Pulmonary artery endothelial cell (primary cell): ENCODE measurements at places on chromosomes 12 and 14.

- no peak for DNase-seq
These were observed 24.0 kb downstream of the DHX37 start for GRCh38 chr12:124964836-124965462.

DNA sequence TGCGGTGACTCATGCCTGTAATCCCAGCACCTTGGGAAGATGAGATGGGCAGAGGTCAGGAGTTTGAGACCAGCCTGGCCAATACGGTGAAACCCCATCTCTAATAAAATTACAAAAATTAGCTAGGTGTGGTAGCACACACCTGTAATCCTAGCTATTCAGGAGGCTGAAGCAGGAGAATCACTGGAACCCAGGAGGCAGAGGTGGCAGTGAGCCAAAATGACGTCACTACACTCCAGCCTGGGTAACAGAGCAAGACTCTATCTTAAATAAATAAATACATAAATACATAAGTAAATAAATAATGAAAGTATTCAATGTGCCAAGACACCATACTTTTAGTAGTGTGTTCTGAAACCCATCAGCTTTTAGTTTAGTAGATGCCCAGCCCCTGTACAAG is 308.1 kb upstream of the FLRT2 start:
- no peak for DNase-seq

- DNase-seq: no peak
These were observed 451.7 kb downstream of the NPAS3 start for GRCh38 chr14:33390335-33390734.

DNA sequence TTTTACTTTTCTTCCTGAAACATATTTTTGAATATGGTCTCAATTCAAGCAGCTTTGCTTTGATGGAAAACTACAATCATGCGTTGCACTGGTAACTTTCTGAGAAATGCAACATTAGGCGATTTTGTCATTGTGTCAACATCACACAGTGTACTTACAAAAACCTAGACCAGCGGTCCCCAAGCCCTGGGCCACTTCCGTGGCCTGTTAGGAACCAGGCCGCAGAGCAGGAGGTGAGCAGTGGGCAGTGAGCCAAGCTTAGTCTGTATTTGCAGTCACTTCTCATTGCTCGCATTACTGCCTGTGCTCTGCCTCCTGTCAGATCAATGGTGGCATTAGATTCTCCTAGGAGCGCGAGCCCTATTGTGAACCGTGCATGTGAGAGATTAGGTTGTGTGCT is 163.7 kb upstream of the NOVA1 start:
- no peak for DNase-seq

GRCh38 chr14:43956741-43957140 is 550.3 kb downstream of the FSCB start:
- no peak for DNase-seq

GRCh38 chr14:62097072-62097471 is 334.9 kb downstream of the SNAPC1 start:
- no peak for DNase-seq

- DNase-seq: no peak
These were observed 18.1 kb upstream of the PHLDA1 start for GRCh38 chr12:76049575-76050251.

DNA sequence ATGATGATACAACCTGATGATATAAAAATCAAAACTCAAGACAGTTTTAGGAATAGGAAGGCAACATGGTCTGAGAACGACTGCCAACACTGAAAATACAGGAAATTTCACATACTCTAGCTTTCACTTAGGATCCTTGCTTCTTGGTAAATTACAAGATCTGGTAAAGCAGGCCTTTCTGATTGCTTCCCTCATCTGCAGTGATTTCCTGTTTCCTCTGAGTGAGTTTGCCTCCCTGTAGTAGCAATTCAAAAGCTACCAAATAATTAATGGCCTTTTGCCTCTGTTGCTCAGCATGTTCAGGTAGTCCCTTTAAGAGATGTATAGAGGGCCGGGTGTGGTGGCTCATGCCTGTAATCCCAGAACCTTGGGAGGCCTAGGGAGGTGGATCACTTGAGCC is 2.0 kb upstream of the IRAK3 start:
- DNase-seq: no peak

DNA sequence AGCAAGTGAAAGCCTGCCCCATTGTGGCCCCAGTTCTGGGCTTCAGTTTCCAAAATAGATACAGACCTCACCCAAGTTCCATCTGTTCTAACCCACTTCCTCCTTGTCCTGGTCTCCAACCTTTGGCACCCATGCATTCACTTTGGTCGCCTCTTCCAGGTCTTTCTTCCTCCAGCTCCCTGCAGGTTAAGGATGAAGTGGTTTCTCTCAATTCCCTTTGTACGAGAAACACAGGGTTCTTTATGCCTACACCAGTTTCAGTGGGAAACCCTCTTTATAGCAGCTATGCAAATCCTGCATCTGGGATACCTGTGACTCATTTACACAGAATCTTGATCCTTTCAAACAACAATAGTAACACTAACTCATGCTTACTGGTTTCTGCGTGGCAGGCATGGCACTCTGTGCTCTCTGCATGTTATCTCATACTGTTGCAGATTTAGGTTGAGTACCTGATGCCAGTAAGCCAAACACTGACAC is 110.6 kb upstream of the AMIGO2 start:
- no peak for DNase-seq
